RCC 7860 (cell line): ENCODE measurements at places on chromosomes 6 and 20.

GRCh38 chr6:53124131-53124800 lies 24.4 kb downstream of the GCM1 start:
- no peak for DNase-seq

GRCh38 chr6:104629826-104630225 lies 229.9 kb downstream of the HACE1 start:
- no peak for DNase-seq

- no peak for DNase-seq
Observed at GRCh38 chr6:158041788-158042187, 60.1 kb downstream of the SYNJ2 start.

- no peak for DNase-seq
Observed at GRCh38 chr6:104418125-104418524, 441.6 kb downstream of the HACE1 start.
